ENCODE measurements at places on chromosomes 7 and 10.

DNA sequence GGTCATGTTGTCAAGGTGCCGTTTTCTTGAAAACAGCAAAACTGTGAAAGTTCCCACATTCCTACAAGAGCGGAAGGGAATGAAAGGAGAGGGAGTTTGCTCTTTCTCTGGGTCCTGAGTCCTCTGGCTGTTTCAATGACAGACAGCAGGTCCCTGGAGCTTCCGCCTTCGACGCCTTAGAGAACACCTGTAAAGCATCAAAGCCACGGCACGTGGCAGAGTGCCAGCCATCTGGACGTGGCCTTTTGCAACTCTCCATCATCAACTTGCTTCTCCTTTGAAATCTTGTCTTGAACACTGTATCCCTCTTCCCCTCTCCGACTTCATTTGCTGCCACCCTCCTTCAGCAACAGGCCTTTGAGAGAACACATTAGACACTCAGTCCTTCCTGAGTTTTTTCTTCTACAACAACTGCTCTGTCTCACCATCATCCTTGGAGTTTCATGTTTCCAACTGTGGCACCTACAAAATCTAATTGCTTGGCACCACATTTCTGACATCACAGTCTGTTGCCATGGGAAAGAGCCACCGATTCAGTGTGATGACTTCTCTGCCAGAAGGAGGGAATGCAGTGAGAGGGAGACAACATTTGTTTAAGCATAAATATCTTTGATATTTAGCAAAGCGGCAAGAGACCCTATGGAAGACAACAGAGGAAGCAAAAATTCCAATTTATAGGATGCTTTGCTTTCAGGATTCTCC, 204.9 kb upstream of the PTER start:
- no peak for DNase-seq

GRCh38 chr10:13485623-13486022, 43.2 kb downstream of the BEND7 start:
- no peak for DNase-seq

DNA sequence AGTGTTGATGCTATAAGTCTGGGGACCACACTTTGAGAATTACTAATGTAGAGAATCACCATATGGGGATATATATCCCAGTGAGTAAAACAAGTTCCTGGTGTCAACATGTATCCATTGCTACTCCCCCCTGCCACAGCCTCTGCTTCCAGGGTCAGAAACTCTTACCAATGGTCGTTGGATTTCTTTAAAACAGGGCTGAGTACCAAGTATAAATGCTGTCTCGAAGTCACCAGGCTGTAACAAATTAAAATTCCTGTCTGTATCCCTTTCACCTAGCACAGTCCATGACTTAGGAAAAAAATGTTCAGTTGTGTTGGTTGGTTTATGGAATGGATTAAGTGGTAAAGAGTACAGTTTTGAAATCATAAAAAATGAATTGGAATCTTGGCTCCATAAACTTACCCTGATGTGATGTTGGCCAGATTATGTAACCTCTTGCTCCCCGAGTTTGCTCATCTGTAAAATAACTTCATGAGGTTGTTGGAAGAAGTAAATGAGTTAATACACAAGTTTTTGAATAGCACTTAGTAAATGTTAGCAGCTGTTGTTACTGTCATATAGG, 364.0 kb upstream of the LRGUK start:
- no peak for DNase-seq

- no peak for DNase-seq
These were observed 17.4 kb downstream of the IRF5 start for GRCh38 chr7:128954830-128955802.

GRCh38 chr7:80900583-80901576, 18.0 kb downstream of the SEMA3C start:
- DNase-seq = no peak

GRCh38 chr7:103944230-103944900, 45.1 kb downstream of the RELN start:
- no peak for DNase-seq

DNA sequence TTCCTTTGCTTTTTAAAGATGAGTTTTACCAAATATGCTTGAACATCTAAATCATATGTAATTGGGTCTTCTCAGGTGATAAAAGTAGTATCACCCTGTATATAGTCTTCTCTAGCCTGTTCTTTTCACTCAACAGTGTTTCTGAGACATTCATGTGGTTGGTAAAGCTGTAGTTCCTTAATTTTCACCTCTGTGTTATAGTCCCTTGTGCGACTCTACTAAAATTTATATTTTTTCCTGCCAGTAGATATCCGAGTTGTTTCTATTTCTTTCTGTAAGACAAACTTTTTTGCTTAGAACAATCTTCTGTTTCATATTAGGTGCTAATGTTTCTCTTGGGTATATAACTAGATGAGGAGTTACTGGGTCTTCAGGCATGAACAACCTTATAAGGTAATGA, 35.6 kb downstream of the SYPL1 start:
- no peak for DNase-seq

- DNase-seq = no peak
These were observed 21.2 kb downstream of the TLX1 start for GRCh38 chr10:101152316-101152715.

DNA sequence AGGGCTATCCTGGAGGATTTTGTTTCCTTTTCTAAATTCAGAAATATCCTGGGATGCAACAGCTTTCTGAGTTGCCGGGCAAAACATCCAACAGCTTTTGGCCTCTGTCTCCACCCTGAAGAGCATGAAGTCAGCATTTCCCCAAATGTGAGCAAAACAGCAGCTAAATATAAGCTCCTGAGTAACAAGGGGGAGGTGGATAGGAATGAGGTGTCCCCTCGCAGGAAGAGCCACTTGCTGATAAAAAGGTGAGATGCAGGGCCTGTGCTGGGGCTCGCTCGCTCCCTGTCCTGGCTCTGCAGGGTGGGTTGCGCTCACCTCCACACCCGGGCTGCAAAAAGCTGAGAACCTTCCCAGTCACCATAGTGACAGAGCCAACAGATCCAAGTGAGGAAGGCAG, 264.3 kb downstream of the ZEB1 start:
- DNase-seq = no peak

DNA sequence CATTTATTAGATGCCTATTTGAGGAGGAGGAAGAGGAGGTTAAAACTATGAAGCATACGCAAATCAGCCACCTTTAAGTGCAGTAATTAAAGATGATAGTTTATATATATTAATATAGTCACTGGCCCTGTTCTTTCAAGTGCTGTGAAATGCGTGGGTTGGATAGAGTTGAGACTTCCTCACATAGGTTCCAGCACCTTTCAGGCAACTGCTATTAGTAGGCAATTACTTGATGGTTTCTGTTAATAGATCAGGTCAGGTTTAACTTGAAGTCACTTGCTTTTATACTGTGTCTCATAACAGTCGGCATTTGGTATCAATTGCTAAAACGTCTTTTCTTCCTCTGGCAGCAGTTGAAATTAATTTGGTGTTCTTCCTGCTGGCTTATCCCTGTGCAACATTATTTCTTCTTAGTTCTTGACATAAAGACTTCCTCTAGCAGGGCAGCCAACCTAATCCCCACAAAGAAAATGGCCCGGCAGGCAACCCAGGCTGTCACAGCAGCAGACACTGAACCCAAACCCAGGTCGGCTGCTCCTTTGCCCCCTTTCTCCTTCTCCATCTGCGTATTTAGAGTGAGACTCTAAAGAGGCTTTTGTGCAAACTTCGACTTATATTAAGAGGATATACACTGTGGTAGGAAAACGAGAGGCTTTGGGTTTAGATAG, 35.3 kb upstream of the BET1 start:
- no peak for DNase-seq

DNA sequence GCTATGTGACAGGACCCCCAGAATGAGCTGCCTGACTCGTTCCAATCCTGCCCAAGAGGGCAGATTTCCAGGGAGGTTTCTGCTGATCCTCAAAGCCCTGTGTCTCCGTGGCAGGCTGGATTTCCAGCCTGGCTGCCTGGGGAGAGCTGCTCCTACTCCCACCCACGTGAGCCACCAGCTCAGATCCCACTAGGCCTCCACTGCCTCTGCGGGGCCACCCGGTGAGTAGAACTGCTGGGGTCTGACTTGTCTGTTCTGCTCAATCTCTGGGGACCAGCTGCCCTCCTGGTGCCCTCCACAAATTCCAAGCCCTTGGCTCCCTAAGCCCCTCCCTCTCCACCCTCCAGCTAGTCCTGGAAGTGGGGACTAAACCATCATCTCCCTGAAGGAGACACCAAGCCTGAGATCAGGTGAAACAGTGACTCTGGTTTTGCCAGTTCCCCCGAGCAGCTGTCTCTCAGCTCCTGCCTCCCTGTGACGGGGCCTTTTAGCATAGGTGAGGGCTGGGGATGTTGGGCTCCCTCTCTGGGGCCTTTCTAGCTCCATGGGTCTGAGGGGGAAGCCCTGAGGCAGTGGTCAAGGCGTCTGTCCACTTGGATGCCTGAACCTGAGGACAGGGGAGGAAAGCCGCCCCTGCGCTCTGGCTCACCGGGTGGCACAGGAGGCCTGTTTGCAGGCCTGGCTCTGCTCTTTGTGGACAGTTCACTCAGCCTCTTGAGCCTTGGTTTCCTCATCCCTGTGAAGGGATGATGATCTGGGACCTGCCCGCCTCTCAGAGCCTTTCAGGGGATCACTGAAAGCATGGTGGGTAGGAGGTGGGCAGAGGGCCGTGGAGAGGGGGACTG, 5.6 kb downstream of the FAM241B start:
- no peak for DNase-seq

All from stimulated activated CD8-positive, alpha-beta memory T cell treated with anti-CD3 and anti-CD28 coated beads, Interleukin-4, amount 100 ng/mL, for 1 hour (primary cell).